ENCODE measurements at places on chromosomes 1 and 21. TPM values are rescaled to one million over a fixed set of nuclear protein-coding genes. Genes with fewer than 3 reads are reported as not detected.

GRCh38 chr21:31660259-31660565, 719 bp downstream of the SOD1 start:
- no peak for DNase-seq

TAS1R1 gene
- total RNA-seq: not detected

DNA sequence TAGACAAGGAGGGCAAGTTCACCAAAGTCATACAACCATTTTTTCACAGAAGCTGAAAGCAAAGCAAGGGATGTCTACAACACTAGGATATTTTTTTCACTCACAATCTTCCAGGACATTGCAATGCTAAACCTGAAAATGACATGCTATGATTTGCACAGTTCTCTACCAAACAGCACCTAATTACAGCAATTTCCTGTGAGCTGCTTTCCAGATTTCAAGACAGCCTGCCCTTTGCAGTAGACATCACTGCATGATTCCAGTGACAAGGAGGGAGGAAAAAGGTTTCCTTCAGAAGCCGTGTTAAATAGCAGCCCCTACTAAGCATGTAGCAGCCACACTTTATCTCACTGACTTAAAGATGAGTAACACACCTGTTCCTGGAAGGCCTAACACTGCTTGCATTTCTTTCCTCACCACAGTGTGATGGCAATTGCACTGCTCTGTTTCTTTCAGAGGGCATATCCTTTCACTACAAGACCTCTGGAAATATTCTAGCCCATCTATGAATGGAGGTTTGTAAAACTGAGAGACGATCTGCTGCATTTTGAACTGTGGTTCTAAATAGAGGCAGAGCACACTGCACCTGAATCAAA, 97.1 kb downstream of the DUSP10 start:
- DNase-seq: no peak

BCAN gene
- not detected for total RNA-seq

DNA sequence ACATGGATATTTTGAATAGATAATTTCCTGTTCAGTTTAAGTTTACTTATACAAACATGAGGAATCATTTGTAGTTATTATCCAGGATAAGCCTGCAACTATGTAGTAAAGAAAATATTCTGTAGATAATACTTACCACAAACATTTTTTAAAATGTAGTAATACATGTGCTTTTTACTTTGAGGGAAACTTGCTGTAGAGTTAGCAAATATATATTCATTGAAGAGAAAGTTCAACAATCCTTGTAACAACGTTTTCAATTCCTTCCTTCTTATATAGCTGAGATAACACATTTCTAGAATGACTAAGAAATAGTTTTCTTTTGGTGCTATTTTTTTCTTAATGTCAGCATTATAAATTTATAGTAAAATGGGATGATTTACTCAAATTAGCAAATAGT, 664.6 kb upstream of the ADAMTS5 start:
- DNase-seq: no peak

- DNase-seq: no peak
Measured at GRCh38 chr1:189435398-189435797, 1042.3 kb downstream of the BRINP3 start.

GRCh38 chr1:116243333-116244054, 129.6 kb upstream of the ATP1A1 start:
- no peak for DNase-seq

- DNase-seq: no peak
Measured at GRCh38 chr1:149931212-149931790, 3.7 kb upstream of the SF3B4 start.

WDR64 gene
- total RNA-seq: not detected

TSPAN1 gene
- total RNA-seq: 40.9 TPM

DNA sequence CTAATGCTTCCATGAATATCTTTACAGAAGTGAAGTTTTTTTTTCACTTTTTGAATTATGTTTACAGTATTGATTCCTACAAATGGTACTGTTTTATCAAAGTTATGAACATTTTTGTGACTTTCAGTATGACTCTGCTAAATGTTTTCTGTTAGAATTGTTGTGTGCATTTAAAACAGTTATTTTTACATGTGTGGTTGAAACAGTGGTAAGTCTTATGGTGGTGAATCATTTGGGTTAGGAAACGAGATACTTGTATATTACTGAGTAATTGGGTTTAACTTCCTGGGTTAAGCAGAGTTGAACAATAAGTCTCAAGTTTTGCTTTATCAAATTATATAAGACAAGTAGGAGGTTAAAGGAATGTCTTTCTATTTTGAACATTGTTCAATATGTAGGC, 66.8 kb downstream of the VPS13D start:
- no peak for DNase-seq

APOBEC4 gene
- total RNA-seq: not detected

IVNS1ABP gene
- total RNA-seq: 113 TPM

DNA sequence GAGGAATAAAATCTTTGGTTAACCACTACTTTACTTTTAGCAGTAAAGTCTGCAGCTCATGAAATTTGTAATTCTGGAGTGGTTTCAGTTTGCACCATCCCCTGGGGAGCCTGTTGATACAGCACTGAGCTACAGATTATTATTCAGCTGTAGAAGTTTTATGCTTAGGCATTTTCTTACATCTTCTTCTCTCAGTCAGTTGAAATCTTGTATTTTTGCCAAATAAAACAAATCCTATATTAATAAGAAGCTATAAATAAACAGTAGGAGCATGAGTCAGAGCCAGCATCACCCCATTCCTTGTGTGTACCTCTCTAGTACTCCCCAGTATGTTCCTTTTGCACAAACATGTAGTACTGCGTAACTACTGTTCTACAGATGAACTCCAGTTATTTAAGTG, 118.9 kb downstream of the ATF6 start:
- peak; percentile 12 for DNase-seq

DNA sequence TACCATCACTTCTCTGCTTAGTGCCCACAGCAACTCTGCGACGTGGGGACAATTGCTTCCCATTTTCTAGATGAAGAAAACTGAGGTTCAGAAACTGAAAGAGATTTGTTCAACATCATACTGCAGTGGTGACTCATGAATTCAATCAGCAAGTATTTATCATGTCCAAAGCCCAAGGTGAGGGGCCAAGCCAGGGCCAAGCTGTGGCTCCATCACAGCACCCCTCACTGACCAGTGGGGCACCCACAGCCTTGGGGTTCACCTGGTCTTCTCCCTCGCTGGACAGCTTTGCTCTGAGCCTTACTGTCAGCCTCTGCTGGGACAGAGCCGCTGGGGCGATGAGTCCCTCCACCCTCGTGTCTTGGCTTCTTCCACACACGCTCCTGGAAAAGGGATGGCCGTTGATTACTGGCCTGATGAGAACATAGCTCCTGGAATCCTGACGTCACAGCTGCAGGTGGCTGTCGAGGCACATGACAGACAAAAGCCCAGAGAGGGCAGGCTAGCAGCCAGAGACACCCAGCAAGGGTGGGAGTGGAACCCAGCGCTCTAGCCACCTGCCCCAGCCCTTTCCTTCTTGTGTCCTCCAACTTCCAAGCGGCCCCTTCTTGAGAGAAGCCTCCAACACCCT, 6.2 kb downstream of the EDN2 start:
- no peak for DNase-seq

GRCh38 chr1:181089676-181090544, 1.4 kb downstream of the IER5 start:
- peak; percentile 84 for DNase-seq

DNA sequence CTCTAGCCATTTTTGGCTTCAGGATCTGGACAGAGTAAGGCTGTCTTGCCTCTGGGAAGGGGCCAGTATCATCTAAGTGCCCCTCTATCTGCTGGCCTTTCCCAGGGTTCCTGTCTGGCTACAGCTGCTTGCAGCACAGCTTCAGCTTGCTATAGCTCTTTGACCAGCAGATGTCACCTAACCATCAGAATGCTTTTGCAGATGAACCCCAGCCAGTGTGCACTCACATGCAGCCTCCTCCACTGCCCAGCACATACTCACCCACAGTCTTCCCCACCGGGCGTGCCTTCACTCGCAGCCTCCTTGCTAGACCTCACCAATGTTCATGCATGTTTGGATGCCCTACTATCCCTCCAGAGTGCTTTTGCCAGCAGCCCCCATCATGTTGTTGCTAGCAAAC, 769.0 kb downstream of the BRINP3 start:
- no peak for DNase-seq

F13B gene
- total RNA-seq: not detected

RXFP4 gene
- not detected for total RNA-seq

DNA sequence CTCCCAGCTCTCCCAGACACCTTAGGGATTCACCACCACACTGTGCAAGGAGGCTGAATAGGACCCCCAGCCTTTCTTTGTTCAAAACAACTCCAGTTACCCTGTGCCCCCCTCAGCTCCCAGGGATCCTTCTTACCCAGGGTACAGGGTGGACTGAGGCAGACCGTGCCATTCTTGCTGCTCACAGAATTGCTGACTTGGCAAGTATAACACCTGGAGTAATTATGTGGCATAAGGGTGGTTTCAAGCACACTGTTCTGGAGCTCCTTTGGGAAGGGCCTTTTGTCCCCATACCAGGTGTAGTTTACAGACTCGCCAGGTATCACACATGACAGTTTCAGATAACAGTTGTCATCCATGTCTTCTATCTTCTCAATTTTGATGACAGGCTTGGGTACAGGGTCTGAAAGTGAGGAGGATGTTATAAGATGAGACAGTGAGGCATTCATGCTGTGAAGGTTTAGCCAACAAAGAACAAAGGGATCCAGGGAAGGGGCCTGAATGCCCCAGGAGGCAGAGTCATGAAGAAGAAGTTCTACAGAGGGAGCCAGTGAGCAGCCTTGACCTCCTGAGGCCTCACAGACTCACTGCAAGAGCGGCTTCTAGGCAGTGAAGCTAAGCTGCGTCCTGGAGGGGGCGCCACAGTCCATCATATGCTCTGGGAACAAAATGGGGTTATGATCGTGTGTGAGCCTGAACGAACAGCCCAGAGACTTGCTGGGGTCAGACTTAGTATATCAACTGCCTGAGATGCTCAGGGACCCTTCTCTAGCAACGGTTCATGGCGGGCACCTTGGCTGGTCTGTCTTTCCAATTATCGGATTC, 30.3 kb downstream of the CD48 start:
- DNase-seq: peak; percentile 16

DNA sequence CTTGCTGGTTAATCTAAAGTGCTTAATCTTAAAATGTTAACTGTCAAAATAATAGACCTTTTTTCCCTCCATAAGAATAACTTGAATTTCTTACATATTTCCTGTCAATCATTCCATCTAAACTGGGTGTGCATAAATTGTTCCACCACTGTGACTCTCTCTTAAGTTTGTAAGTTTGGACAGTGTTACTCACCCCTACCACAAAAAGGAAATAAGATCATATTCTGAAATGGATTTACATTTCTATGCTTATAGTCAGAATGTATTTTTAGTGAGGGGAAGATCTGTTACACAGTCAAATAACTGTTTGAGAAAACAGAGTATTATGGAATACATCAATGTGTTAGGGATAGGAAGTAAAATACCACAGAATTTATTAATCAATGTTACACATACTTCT, 109.6 kb upstream of the DPYD start:
- no peak for DNase-seq

- DNase-seq: no peak
Measured at GRCh38 chr1:226134170-226135058, 52.1 kb downstream of the ACBD3 start.
